Activated naive CD4-positive, alpha-beta T cell treated with Interleukin-2 at 50 U/mL for 16 hours (primary cell): ENCODE measurements at places on chromosomes 4 and X.

GRCh38 chr4:5959211-5959982 is 58.8 kb downstream of the C4orf50 start:
- no peak for DNase-seq

DNA sequence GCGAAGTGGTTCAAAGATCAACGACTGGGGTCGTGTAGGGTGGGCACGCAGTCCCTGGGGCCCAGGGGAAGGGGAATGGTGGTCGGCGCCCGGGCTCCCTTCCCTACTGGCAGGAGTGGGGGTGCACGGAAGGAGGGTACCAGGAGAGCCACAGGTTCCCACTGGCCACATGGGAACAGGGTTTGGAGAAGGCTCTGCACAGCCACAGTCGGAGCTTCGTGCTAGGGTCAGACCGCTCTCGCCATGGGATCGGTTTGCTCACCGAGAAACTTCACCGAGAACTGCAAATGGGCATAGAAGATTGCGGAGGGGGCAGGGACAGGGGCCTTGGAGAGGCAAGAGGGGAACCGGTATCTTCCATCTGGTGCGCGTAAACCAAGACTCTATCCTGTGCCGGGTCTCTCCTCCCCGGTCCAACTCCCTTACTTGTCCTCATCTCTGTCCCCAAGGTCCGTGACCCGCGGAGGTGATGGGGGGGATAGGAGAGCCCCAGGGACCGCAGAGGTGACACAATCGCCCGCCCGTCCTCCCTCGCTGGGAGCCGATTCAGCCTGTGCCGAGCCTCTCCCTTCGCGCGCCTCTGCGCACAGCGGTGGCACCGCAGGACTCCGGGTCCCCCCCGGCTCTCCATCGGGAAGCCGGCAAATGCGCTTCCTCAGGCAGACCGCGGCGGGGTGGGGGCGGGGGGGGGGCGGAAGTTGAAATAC is 1.0 kb downstream of the SCD5 start:
- DNase-seq, result no peak

DNA sequence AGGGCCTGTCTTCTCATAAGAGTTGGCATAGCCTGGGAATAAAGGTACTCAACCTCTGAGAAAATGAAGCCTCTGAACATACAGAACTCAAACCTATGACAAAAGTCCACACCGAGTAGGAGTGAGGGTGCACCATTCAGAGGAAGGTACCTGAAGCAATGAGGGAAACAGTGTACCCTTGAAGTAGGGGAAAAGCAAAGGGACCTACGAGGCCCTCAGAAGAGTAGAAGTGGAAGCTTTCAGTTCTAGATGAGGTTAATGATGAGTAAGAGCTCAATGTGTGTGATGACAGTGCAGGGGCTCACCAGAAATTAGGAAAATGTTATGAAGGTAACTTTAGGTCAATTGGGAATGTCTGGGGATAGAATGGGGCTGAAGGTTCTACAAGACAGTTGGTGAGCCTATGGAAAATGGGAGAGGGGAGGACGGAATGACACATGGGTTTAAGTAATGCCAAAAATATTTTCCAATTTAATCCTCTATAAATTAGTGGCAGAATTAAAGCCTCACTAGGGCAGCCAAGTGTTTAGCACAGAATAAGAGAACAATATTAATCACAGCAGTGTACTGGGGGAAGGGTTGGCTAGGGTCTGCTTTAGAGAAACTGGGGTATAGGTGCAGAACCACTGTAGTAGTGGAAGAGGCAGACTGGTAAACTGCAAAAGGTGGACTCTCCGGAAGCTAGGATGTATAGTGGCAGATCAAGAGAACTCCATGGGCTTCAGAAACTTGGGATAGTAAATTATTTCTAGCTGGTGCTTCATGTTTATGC is 39.8 kb downstream of the RAB33A start:
- no peak for DNase-seq

DNA sequence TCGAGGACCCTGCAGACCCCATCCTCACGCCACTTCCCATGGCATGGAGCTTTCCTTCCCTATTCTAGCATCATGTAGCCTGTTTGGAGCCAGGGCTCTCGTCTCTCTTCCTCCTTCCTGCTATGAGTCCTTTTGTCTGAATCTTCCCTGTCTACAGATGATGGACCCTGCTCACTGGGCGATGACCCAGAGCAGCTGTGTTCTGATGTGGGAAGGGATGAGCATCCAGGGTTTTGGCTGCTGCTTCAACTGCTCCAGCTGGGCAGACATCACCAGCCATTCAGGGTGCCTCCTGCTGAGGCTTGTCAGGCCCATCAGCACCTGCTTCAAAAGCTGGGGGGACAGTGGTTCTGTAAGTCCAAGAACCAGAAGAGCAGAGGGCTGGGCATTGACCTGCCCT is 3.2 kb upstream of the CCKAR start:
- DNase-seq, result no peak

DNA sequence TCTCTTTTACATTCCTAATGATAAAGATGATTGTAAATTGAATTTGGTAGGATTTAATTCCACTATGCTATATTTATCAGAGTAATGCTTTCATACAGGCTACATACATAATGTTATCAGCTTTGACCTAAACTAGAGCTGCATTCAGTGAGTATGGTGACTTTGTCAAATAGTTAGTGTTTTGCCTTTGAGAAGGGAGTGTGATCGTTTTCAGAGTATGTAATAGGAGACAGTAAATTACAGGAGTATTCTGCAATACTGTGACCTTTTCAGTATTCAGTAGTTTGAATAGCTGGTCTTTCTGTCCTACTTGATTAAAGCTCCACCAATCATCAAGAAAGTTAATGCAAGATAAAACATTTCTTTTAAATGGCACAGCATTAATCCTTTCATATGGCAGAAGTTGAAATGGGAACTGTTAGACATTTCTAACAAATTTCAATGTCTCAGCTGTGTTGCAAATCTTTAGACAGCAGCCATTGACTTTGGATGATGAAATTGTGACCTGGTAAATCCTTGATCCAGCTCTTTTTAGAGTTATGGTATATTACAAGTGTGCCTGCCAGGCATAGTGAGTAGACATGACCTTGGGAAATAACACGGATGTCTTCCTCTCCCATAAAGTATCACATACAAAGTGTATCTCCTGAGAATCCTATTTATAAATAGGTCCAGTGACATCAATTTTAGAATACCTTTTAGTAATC is 455.3 kb downstream of the KCTD8 start:
- no peak for DNase-seq

DNA sequence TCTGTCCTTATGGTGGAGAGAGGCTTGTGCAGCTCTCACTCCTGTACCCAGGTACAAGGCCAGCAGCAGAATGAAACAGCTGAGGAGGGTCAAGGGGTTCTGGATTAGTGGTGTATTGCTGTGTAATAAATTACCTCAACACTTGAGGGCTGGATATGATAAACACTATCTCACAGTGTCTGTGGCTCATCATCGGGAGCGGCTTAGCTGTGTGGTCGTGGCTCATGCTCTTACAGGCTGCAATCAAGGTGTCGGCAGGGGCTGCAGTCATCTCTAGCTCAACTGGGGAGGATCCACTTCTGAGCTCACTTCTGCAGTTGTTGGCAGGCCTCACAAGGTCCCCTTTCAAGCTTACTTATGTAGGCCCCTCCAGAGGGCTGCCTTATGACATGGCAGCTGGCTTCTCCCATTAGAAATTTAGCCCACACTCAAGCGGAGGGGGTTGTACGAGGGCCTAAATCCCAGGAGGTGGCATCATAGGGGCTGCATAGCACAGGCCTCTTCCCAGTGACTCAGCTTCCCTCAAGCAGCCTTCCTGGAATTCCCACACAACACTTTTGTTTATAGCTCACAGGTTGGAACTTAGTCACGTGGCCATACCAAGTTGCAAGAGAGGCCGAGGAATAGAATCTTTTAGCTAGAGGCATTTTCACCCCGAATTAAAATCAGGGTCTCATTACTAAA is 148.2 kb upstream of the RPS6KA3 start:
- no peak for DNase-seq

- no peak for DNase-seq
Observed at GRCh38 chrX:102491766-102492165, 20.2 kb upstream of the TCP11X2 start.

DNA sequence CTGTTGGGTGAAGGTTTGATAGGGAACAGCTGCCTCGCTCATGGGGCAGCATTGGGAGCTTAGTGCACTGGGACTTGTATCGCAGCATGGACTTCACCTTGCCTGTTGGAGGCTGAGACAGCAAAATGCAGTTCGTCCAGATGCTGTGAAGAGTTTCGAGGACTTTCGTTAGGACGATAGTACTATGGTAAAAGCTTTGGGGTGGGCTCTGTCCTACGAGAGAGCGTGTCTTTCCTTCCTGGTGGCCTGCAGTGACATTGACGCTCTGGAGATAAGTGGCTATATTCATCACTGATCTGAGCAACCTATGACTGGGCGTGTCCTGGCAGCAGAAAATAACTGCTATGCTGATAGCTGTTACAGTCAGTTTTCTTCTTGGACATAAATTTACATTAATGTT is 44.8 kb downstream of the ARHGAP10 start:
- DNase-seq, result no peak

GRCh38 chr4:24473309-24473721 is 111.0 kb downstream of the DHX15 start:
- DNase-seq, result no peak

GRCh38 chr4:168509786-168510185 is 12.9 kb downstream of the PALLD start:
- DNase-seq, result peak; percentile 31

DNA sequence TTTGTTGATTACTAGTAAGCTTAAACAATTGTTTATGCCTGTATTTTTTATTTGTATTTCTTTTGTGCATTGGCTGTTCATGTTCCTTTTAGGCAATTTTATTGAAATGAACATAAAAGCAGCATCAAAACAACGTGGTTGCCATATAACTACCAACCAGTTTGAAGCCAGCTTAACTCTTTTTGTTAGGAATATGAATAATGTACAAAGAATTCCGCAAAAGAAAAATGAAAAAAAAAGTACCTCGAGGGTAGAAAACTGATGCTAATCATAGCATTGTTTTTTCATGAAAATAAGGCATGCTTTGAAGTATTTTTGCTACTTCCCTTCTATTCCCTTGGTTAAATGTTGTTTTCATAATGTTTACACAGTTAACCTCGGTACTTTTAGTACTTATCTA is 1024.0 kb upstream of the SLIT2 start:
- DNase-seq, result no peak

DNA sequence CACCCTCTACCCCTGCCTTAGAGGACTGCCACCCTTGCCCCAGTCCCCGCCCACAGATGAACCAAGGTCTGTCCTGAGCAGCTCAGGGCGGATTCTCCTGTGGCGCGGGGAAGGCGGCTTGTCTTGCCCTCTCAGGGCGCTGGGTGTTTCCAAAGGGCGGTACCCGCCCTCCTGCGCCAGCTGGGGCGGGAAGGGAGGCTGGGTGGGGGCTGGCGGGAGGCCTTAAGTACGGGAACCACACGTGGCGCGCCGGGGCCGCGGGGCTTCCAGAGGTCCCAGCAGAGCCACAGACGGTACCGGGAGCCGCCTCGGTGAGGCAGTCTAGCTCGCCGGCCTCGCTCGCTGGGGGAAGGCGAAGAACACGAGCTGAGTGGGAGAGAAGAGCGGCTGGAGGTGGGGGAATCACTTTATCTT is 361.1 kb downstream of the MID1IP1 start:
- peak; percentile 55 for DNase-seq

DNA sequence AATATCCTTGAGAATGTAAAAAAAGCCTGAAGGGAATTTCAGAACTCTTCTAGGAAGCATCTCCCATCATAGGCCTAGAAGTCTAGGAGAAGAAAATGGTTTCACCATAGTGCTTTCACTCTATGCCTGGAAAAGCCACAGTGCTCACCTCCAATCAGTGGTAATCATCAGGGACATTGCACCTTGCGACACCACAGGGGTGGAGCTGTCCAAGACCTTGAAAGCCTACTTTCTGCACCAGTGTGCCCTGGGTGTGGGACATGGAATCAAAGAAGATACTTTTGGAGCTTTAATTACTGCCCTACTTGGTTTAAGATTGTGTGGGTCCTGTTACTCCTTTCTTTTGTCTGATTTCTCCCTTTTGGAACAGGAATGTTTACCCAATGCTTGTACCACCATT is 146.8 kb upstream of the NDST4 start:
- DNase-seq, result no peak

GRCh38 chr4:79495447-79495846 is 87.4 kb upstream of the GK2 start:
- no peak for DNase-seq

GRCh38 chr4:14188214-14188613 is 560.7 kb upstream of the BOD1L1 start:
- DNase-seq, result no peak

- DNase-seq, result no peak
Observed at GRCh38 chr4:138063581-138063980, 178.6 kb downstream of the SLC7A11 start.

DNA sequence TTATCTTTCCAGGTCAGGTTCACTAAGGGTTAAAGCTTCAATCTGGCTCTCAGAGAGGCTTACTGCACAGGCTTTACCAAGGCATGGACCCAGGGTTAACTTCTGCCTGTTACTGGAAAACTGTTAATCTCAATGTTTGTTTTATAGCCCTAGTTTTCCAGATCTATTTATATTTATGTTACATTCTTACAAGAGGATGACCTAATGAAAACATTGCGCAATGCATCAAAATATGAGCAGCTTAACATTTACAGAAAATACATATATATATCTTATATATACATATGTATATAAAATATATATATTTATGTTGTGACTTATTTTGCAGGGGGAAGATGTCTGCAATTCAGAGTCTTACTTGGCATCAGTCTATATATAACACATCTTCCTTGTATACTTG is 112.3 kb downstream of the PCDH19 start:
- no peak for DNase-seq

GRCh38 chr4:13233755-13234154 is 250.4 kb downstream of the RAB28 start:
- no peak for DNase-seq

DNA sequence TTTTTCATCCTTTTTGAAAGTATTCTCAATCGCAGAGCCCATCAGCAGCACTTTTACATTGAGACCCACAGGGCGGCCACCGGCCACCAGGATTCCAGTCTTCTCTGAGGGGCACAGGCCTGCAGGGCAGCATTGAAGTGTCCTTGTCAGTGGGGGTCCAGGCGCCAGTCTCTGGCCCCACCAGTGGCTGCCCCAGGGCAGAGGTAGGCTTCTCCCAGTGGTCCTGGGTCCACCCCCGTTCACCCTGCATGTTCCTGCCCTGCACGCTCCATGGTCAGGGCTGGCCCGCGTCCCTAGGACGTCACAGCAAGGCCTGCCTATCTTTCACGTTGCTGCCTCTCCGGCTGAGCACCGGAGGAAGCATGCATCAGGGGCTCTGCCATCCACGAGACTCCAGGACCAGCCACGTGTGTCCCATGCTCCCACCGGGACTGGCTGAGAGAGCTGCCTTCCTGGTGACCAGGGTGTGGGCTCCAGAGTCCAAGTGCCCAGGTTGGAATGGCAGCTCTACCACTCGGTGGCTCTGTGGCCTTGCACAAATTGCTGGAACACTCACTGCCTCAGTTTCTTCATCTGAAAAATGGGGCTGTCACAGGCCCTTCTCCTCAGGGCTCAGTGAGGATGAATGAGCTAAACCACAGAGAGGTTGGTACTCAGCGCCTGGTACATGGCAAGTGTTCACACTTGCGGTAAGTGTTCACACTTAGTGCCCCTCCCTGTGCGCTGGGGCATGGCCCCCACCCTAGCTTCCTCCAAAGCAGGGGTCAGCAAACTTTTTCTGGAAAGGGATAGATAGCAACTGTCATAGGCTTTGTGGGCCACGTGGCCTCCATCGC is 30.7 kb upstream of the JAKMIP1 start:
- DNase-seq, result no peak
